ENCODE measurements at places on chromosomes 4 and X. TPM values are rescaled to one million over a fixed set of nuclear protein-coding genes. Genes with fewer than 3 reads are reported as not detected.

Gene RAI2
- not detected for total RNA-seq

Gene L1CAM
- total RNA-seq = 0.30 TPM

Gene AREG
- total RNA-seq = not detected

Gene MAMLD1
- total RNA-seq = 0.43 TPM

Gene UGT8
- total RNA-seq = not detected

Gene VCX2
- total RNA-seq = not detected

Gene EDA
- not detected for total RNA-seq

Gene IL9R
- not detected for total RNA-seq

Gene RBM46
- total RNA-seq = not detected

Gene ETDA
- not detected for total RNA-seq

Gene ZCCHC18
- not detected for total RNA-seq

Gene SPOCK3
- not detected for total RNA-seq

Gene CTAG1B
- total RNA-seq = not detected

Gene PAGE4
- total RNA-seq = not detected

Gene INTU
- 1.2 TPM for total RNA-seq

Gene GABRQ
- 1.2 TPM for total RNA-seq

Gene BRS3
- total RNA-seq = not detected

Gene LIMCH1
- total RNA-seq = 49.4 TPM

Gene KCTD8
- total RNA-seq = not detected

Gene PAGE1
- total RNA-seq = not detected

Gene CLIC2
- total RNA-seq = 0.10 TPM

Gene SSX2B
- not detected for total RNA-seq

Gene ASB12
- total RNA-seq = not detected

Gene SOX3
- not detected for total RNA-seq

Gene SOWAHB
- not detected for total RNA-seq

Gene XAGE3
- total RNA-seq = not detected

Gene CT45A3
- not detected for total RNA-seq

Gene ZFP92
- total RNA-seq = 0.07 TPM

Gene GAB1
- total RNA-seq = 1.2 TPM

Gene POF1B
- total RNA-seq = not detected

Gene SORBS2
- 0.10 TPM for total RNA-seq

Gene AKAP4
- total RNA-seq = not detected

Gene KCNIP4
- total RNA-seq = not detected

Gene LONRF3
- total RNA-seq = not detected

Gene HSFX1
- total RNA-seq = not detected

Gene CEP135
- total RNA-seq = 1.2 TPM

Gene PLAC1
- not detected for total RNA-seq

Gene IL2
- total RNA-seq = not detected

Gene LRIT3
- total RNA-seq = not detected

Gene CCNB3
- total RNA-seq = not detected

Gene SPATA4
- not detected for total RNA-seq

Gene RHOXF2B
- total RNA-seq = not detected

Gene HEPH
- total RNA-seq = 0.42 TPM

Gene BLOC1S4
- 16.0 TPM for total RNA-seq

Gene TMPRSS11A
- total RNA-seq = not detected

Gene COPS4
- total RNA-seq = 147 TPM

Gene TMEM271
- not detected for total RNA-seq

Gene GASK1B
- total RNA-seq = 4.1 TPM

Gene PCSK1N
- total RNA-seq = 0.72 TPM

Gene ADGRG4
- total RNA-seq = not detected

Gene TLR8
- total RNA-seq = not detected

Gene ZMAT1
- not detected for total RNA-seq

Gene TMEM150C
- total RNA-seq = 0.76 TPM

Gene CYLC1
- total RNA-seq = not detected

Gene RTL3
- not detected for total RNA-seq

Data from MG63 (cell line).